ENCODE measurements at places on chromosomes 7 and 10. TPM values are rescaled to one million over a fixed set of nuclear protein-coding genes. Genes with fewer than 3 reads are reported as not detected.

The GPR15LG gene
- not detected for total RNA-seq

The SPDYE9 gene
- not detected for total RNA-seq

The SPOCK2 gene
- total RNA-seq: 12.7 TPM

The GBX1 gene
- total RNA-seq: 1.5 TPM

The CLCN1 gene
- not detected for total RNA-seq

The MDFIC gene
- total RNA-seq: 19.9 TPM

The WDFY4 gene
- 1.6 TPM for total RNA-seq

The TEX47 gene
- total RNA-seq: not detected

The NT5C3A gene
- total RNA-seq: 28.4 TPM

The TFR2 gene
- not detected for total RNA-seq

GRCh38 chr10:70753841-70754621 is 31.1 kb downstream of the TBATA start:
- no peak for DNase-seq

- DNase-seq: no peak
These were observed 16.3 kb downstream of the CYP2W1 start for GRCh38 chr7:999149-999879.

DNA sequence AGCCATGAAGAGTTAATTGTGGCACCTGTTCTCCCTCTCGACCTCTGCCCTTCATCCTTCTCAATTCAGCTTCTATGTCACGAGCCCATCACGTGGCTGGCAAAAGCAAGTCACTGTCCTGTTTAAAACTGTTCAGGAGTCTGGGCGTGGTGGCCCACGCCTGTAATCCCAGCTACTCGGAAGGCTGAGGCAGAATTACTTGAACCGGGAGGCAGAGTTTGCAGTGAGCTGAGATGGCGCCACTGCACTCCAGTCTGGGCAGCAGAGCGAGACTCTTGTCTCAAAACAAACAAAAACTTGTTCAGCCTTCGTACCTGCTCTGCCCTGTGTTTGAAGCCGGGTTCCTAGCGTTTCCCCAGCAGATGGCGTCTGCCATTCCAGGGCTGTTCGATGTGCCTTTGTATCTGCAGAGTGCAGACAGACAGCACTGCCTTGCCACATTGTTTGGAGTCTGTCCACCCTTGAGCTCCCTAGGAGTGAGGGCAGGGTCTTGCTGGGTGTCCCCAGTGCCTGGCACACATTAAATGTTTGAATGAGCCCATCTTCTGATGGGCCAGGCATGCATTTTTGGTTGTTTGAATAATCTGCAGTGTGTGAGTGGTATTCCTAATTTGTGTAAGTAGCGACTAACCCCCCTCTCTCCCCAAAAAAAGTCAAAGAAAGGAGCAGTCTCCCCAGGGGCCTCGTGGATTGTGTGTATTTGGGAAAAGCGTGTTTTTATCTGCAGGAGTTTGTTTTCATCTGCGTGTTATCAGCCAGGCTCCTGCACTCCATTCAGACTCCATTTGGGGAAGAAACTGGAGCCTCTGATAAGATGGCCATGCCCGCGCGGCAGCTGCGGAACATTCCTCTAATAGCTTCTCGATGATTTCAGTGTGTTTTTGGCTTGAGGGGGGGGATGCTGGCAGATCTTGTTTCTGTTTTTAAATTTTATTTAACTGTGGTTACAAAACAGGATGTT is 61.2 kb downstream of the DNAJB6 start:
- peak; percentile 77 for DNase-seq

GRCh38 chr10:42551582-42552187 is 86.7 kb downstream of the ZNF33B start:
- DNase-seq: no peak

DNA sequence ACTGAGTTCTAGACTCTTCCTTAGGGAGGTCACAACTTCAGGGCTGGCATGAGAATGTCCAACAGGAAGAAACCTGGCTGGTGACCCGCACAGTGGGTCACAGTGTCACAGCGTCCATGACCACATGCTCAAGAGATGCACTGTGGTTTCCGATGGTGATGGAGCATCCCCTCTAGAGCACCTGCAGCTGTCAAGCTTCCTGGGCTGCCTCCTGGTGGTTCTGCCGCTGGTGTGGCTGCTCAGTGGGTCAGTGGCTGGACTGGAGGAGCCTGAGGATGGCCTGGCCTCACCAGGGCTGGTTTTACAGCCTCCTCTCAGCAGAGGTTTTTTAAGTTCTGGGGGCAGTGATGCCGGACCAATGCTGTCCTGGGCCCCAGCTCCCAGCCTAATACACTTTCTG is 149.3 kb downstream of the SH3PXD2A start:
- DNase-seq: no peak

- DNase-seq: no peak
These were observed 470.5 kb downstream of the RPS24 start for GRCh38 chr10:78504181-78504580.

DNA sequence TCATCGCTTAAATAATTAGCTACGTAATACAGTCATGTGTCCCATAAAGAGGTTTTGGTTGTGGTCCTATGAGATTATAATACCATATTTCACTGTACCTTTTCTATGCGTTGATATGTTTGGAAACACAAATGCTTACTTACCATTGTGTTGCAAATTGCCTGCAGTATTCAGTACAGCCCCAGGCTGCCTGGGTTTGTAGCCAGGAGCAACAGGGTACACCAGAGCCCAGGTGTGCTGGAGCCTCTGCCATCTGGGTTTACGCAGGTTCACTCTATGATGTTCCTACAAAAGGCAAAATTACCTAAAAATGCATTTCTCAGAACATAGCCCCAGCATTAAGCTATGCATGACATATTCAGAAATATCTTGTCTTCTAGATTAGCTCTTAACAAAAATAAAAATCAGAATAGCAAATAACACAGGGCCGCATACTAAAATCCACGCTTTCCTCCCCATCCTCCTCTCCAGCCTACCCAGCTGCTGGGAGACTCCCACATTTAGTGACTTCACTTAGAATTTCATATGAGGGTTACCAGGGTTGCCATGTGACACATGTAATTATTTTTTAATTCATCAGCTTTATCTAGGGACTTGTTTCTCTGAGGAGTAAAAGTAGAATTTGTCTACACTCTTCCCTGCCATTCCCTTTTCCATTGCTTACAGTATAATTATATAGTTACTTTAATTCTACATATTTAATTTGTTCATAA is 559.0 kb upstream of the ADARB2 start:
- DNase-seq: no peak

GRCh38 chr10:85901599-85901998 is 465.0 kb downstream of the GRID1 start:
- no peak for DNase-seq

DNA sequence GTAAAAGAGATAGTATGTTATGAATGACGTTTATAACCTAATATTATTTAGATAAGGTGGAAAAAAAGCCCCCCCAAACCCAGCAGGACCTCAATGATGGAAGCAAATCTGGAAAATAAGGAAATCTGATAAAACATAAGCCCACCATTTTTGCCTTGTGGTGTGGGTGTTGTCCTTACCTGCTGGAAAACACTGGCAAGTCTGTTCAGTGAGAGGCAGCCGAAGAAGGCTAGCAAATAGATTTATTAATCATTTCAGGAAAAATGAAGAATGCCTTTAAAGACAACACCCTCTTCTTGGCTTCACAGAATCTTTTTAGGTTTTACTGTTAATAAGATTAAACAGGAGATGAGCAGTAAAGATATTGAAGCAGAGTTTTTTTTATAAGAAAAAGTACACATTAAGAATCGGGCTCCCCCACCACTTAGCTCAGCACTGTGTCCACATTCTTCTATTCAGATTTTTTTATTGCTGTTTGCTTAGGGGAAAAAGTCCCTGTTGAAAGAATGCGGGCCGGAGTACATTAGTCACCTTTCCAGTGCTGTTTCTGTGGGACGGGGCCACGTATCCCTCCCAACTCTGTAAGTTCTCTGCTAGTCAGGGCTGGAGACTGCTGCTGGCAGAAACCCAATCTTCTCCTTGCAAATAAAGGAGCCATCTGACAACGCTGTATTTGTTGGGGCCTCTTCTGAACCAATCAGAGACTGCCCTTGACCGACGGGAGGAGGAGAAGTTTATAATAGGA is 104.1 kb downstream of the EVX1 start:
- no peak for DNase-seq

DNA sequence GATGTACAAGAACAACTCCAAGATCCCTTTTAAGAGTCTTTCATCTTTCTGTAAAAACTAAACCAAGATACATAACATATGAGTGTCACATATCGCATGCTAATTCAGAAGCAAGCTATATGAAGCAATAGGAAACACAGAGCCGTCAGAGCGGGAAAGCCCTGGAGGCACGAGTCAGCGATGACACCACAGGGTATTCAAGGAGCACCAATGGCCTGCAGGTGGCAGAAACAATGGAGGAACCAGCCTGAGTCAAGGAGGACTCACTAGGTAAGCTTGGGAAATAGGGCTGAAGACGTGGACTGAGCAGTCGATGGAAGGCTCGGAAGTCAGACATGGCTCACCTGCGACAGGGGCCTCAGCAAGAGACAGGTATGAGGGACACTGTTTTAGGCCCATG is 214.4 kb downstream of the FAM107B start:
- no peak for DNase-seq

DNA sequence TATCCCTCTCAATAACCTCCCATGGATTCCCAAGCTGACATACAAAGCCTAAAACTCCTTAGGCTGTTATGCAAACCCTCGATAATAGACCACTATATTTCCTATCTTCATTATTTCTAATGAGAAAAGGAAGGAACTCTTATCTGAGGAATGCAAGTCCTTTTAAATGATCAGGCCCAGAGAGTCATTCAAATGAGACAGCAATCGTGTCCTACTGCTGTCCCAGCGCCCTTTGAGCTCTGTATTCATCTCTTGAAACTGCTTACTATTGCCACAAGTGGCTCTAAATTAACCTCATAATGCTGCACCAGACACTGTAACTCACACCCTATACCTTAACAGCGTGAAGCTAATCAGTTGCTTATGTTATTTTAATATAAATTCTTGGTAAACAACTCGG is 182.1 kb upstream of the NAMPT start:
- DNase-seq: no peak

DNA sequence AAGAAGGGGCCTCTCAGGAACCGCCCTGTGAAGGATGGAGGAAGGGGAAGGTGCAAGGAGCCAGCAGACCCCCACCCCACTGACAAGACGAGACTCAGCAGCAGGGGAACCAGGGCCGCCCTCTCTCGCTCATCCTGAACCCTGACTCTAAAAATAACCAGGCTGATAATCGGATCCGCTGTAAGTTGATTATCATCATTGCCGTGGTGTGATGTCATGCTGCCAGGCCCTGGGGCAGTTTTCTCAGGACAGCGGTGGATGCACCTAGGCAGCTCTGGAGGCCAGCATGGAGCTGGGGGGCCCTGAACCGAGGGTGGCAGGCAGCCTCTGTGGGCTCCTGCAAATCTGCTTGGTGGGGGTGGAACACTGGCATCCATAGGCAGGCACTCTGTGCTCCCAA is 7.9 kb downstream of the RET start:
- DNase-seq: no peak

GRCh38 chr10:90289037-90289436 is 568.8 kb downstream of the HTR7 start:
- no peak for DNase-seq

DNA sequence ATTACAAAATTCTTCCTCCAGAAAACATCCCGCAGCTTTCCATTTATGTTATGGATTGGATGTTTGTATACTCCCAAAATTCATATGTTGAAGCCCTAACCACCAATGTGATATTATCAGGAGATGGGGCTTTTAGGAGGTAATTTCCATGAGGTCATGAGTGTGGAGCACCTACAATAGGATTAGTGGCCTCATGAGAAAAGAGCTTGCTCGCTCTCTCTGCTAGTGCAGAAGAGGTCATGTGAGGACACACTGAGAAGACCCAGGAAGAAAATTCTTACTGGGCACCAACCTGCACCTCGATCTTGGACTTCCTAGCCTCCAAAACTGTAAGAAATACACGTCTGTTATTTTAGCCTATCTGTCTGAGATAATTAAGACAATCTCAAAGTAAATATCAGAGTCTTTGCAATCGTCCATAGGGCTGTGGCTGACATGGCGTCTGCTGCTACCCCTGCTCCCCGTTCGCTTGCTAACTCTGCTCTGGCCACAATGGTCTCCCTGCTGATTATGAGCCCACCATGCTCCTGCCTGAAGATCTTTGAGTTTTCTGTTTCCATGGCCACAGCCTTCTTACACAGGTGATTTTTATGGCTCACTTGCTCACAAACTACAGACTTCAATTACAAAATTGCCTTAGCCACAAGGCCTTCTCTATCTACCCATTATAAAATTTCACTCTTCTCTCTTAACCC is 333.3 kb downstream of the CACNA2D1 start:
- DNase-seq: no peak

GRCh38 chr7:140722254-140722653 is 25.7 kb downstream of the NDUFB2 start:
- DNase-seq: no peak

DNA sequence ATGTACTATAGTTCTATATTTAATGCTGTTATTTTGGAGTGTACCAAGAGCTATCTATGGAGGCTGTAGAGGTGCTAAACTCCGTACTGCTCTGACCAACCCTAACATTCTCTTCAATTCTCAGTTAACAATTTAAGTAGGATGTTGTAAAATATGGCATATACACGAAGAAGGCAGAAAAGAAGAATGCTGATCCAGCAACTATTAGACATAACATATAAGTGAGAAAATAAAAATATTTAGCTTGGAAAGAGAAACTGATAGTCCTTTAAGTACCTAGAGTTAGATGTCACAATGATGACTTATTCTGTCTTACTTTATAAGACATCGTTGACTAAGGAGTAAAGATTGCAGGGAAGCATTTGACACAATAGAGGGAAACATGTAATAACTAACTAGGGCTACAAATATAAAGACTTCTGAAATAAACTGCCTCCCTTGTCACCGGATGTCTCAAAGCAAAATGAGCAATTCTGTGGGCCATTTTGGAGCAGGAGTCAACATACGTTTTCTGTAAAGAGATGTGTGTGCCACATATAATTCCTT is 159.5 kb downstream of the CPEB3 start:
- no peak for DNase-seq

GRCh38 chr10:36803229-36803628 is 322.2 kb upstream of the ANKRD30A start:
- DNase-seq: no peak

DNA sequence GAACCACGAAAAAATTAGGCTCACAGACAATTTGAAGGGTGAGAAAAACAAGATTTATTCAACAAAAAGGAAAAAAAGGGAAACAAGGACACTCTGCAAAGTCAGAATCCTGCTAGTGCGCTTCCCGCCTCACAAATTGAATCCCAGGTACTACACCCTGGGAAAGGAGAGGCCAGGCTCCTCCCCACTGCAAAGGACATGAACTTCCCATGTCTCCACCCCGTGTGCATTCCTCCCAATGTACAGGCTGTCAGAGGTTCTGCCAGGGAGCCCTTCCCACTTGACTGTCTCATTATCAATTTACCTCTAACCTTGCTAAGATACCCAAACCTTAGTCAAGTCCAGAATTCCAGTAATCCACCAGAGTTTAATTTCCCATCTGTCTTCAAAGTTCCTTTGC is 70.4 kb upstream of the CDK1 start:
- no peak for DNase-seq

- DNase-seq: no peak
These were observed 7.8 kb upstream of the BAMBI start for GRCh38 chr10:28669227-28670173.

- DNase-seq: peak; percentile 61
These were observed 41.8 kb upstream of the TRIM8 start for GRCh38 chr10:102602272-102603045.
